HCT116 (cell line): ENCODE measurements at places on chromosomes 16 and 17.

DNA sequence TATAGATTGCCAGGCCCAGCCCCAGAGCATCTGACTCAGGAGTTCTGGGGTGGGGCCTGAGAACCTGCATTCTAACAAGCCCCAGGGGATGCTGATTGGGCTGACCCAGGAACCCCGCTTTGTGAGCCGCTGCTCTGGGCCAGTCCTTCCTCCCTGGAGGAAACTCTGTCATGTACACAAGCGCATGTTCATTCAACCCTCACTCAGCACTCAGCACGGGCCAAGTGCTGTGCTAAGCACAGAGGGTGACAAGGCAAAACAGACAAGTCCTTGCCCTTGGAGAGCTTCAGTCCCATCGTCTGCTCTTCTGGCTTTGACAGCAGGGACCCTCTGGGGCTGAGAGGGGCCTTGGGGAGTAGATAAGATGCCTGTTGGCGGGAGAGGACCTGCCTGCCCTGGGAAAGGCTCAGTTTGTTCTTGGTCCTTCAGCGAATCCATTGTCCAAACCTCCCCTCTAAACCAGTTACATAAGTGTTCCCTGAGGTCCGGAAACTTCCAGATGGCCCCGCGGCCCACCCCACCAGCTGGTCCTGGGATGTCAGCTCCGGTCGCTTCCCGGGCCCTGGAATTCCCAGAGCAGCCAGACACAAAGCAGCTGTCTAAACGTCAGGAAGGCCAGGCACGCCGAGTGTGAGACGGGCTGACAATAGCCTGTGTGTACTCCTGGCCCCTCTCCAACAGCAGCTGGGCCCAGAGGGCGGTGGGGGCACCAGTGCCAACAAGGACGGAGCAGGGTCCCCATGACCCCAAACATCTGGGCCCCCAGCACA is 88.8 kb downstream of the ZDHHC7 start:
- no peak for DNase-seq

- no peak for DNase-seq
Observed at GRCh38 chr17:1746975-1747543, 4.4 kb downstream of the SERPINF2 start.

DNA sequence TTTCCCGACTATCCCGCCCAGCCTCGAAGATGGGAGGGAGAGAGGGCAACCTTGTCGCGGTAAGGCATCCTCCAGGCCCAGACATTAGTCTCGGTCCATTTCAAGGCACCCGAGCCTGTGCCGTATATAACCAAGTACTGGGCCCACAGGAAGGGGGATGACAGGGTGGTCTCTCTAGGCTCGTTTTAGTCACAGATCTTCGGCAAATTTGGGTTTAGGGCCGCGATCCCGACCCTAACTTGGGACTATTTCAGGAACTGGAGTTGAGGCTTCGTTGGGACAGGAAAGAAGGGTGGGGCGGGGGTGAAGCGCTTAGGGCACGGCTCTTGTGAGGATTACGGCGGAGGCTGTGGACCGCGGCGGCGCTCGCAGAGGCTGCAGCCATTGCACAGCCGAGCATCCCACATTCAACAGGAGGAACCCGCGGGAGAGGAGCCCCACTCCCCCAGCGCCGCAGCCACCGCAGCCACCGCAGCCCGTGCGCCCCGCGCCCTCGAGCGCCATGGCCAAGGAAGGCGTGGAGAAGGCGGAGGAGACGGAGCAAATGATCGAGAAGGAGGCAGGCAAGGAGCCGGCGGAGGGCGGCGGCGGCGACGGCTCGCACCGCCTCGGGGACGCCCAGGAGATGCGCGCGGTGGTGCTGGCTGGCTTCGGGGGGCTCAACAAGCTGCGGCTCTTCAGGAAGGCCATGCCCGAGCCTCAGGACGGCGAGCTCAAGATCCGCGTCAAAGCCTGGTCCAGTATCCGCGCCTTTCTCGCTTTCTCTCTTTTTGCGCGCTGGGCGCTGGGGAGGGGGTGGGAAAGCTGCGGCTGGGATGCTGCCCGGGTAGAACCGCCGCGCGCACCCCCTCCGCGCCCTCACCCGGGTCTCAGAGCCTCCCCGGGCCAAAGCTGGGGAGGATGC is at the start of gene VAT1L:
TSS of gene VAT1L (plus strand) at position 384 of the 904 bp plus-strand sequence. CDS start at position 503, 119 bp downstream.
- DNase-seq: no peak

- no peak for DNase-seq
Observed at GRCh38 chr17:27333410-27333980, 39.6 kb downstream of the WSB1 start.
